Sigmoid colon (tissue), 7 donors: ENCODE measurements at places on chromosomes 5 and 9.

DNA sequence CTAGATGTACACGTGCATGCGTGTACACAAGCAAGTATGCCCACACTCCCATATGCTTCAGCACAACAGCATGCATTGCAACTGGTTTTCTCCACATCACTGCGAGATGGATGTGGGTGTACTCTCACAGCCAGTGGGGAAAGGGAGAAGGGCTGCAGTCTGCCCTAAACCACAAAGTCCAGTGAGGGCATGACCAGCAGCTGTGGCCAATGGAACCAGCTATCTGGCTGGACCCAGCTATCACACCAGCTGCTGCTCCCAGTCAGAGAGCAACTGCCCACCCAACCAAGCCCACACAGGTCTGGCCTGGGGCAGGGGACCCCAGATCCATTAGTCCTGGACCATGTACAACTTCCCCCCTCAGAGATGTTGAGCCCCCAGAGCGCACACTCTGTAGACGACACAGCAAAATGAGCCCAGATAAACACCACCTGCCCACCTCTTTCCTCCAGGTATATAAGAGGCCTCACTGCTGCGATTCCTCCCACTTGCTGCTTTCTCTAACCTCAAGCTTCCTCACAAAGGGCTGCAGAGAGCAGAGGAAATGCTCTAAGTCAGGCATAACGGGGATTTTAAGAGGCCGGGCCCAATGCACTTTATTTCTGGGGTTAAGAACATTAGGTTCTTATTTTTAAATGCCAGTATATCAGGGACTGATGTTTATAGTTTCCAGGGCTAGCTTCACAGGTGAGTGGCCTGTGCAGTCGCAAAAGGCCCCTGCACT, 39.0 kb downstream of the SHB start:
- no peak for DNase-seq

DNA sequence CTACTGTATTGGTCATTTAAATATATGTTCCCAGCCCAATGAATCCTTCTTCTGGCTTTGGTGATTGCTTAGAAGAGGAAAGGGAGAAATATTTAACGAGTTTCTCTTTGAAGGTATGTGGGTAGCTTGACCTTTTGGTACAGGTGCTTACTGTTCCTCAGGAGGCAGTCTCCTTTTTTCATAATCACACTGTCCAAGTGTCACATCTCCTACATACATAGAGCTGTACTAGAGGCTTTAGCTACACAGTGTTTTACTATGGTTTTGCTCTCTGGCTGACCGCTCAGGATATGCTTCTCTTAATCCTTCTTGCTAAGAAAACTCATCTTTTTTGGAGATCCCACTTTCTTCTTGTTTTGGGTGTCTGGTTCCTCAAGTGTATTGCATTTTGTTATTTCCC, 6.9 kb downstream of the ERBIN start:
- DNase-seq: no peak

DNA sequence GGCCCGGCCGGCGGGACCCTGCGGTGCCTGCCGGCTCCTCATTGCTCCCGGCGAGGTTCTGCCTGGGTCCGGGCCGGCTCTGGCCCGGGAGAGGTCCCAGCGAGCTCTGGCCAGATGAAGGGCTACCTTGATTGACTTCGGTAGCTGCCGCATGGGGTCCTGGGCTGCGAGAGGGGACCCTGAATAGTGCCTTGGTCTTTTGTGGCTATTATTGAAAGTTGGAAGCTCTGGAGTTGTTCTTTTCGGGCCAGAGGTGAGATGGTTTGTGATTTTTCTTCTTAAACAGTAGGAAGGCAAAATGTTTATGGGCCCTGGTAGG, 635 bp downstream of the NAA35 start:
- no peak for DNase-seq

DNA sequence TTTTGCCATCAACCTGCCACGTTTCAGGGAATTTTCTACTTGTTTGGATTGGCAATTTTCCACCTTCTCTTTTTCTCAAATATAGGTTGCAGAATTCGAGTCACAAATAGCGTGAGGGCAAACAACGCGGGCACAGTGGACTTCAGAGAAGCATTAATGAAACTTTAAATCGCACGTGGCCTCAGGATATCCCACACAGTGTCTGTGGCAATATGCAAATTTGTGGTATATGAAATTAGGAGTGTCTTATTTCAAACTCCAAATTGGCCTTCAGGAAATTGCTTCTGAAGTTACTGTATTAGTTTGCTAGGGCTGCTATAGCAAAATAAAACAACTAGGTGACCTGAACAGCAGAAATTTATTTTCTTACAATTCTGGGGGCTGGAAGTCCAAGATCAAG, 91.2 kb downstream of the MTRR start:
- no peak for DNase-seq

DNA sequence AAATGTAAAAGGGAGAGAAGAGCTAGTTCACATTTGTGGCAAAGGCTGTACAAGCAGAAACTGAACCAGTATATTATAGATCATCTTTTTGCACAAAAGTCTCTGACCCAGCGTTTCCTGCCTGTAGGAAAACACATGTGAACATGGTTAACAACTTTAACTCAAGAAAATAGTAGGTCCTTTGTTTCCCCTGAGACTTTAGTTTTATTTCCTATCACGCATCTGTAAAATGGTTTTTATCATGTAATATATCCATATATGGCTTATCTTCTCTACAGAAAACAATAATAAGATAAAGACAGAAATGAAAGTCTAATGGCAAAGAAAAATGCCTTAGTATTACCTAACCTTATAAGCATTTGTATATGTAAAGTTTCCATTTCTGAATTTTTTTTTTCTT, 2.7 kb downstream of the KIF3A start:
- no peak for DNase-seq

GRCh38 chr5:165370794-165371193, 1865.4 kb downstream of the MAT2B start:
- DNase-seq: no peak

- no peak for DNase-seq
Observed at GRCh38 chr5:89211836-89212235, 328.9 kb upstream of the MEF2C start.

- no peak for DNase-seq
Observed at GRCh38 chr9:132547052-132547431, 35.4 kb upstream of the BARHL1 start.

DNA sequence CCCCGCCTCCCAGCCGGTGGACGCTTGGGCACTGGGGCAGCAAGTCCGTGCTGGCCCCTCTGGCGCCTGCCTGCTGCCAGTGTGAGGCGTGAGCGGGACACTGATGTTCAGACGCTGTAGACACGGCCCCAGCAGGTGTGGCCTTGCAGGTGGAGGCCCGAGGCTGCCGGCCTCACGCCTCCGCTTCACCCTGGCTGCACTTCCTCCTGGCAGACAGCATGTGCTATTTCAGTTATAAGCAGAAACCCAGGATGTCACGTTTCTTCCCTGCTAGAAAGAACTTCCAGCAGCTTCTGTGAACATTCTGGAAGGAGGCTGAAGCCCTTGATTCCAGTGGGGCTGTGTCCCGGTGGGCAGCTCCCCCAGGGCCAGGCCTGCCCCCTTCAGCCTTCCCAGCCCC, 114.8 kb upstream of the FCN2 start:
- no peak for DNase-seq

DNA sequence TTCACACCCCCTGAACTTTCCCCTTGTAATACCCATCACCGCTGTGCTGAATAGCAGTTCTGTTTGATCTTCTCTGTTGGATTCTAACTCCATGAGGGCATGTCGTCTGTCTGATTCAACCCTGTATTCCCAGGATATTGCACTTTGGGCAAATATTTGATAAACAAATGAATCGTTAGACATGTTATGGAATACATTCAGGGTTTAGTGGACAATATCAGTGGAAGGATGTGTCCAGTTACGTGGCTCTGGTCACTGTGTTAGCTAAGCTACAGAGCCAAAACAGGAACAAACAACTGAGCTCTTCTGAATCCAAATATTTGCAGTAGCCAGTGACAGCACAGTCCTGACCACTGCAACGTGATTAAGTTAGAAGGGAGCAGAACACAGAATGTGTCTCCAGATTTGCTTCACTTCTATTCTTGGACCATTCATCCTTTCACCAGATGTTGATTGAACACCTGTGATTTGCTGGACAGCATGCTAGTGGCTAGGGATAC, 13.2 kb downstream of the ANGPTL2 start:
- DNase-seq: no peak

DNA sequence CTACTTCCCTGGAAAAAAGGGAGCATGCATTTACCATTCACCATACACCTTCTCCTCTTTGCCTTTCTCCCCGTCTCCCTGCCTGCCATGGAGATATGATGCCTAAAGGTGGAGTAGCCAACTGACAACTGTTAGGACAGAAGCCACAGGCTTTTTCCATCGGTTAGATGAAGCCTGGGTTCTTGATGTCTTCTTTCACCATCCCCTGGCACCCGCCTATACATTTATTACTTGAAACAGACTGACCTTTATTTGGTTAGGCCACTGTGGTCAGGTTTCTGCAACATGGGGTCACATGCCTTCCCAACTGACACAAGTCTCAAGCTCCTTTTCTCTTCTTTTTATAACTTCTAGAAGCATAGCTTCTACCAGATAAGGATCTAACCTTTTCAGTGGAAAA, 7.1 kb downstream of the LCP2 start:
- DNase-seq: no peak

- no peak for DNase-seq
Observed at GRCh38 chr5:148491015-148491792, 107.4 kb downstream of the FBXO38 start.

GRCh38 chr9:16248822-16249221, 621.6 kb downstream of the BNC2 start:
- DNase-seq: no peak

DNA sequence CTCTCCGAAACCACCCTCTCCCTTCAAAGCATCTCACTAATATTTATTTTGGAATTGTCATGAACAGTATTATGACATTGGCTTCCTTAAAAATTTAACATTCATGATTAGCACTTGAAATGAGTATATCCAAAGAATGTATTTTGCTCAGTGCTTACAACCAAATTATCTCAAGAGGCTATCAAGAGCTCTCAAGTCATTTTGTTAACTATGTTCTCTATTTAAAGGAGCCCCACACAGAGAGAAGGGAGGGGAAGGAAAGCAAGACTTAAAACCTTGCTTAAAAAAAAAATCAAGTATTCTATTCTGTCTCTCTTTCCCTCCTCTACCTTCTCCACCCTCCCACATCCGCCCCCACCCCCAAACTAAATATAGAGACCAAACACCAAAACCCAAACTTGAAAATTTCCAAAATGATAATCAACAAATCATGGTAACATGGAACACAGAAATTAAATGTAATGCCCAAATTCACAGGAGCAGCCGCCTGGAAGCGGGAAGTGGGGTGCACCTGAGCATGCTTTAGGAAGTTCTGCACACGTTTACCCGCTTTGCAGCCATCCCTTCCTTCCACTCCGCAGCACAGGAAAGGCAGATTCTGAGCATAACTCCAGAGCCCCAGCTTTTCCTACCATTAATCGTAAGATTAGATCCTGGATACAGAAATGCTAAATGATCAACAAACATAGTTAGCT, 66.9 kb downstream of the EBF1 start:
- DNase-seq: no peak

DNA sequence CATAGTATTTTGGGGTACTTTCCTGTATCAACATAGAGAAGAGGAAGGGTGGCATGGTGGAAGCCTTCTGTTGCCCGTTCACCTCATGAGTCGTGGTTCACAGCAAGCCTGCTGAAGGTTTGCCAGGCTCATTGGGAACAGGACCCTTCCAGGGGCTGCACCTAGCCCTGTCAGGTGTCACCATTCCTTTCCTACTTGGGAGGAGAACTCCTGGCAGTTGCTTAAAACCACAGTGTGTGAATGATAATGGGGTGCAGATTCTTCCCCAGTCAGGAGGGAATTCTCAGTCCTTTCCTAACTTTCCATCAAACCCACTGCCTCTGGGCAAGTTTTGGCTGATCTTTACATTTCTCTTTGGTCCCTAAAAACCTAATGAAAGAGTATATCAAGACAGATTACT, 99.4 kb upstream of the CTNND2 start:
- no peak for DNase-seq

DNA sequence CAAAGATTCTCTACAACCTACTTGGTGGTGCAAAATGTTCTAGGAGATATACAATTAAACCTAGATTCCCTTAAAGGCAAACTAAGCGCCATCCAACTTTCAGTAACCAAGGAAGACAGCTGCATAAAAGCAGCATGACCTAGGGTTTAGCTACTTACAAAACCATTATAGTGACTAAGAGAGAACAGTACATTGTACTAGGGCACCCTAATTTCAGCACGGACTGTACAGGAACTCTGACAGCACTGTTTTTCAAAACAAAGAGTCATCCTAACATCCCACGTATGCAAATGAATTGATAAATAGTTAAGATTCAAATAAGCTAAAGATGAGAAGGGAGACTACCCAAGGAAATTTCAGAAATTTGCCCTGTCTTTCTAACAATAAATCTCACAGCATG, 30.0 kb downstream of the STRBP start:
- no peak for DNase-seq

- no peak for DNase-seq
Observed at GRCh38 chr9:124132671-124133147, 121.1 kb downstream of the LHX2 start.

- DNase-seq: no peak
Observed at GRCh38 chr9:91582181-91582580, 158.5 kb upstream of the NFIL3 start.

DNA sequence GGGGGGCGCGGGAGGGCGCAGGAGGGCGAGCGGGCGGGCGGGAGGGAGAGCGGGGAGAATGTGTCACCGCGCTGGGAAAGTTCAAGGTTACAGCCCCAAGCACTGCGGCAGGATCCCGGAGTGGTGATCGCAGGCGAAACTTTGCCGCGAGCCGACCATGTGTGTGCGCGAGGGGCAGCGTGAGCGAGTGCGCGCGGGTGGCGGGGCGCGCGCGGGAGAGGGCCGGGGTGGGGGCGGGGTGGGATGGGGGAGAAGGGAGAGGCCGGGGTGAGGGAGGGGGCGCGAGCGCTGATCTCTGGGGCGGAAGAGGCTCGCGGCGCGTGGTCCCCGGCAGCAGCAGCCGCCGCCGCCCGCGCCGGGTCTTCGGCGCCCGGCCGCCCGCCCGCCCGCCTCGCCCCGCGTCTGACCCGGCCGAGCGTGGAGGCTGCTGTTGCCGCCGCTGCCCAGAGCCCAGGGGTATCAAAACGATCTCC, at the start of gene NFIB:
NFIB (minus strand) TSS at position 191 of the 473 bp plus-strand sequence. CDS start 630 bp downstream, outside the sequence.
- peak; percentile 81 for DNase-seq

DNA sequence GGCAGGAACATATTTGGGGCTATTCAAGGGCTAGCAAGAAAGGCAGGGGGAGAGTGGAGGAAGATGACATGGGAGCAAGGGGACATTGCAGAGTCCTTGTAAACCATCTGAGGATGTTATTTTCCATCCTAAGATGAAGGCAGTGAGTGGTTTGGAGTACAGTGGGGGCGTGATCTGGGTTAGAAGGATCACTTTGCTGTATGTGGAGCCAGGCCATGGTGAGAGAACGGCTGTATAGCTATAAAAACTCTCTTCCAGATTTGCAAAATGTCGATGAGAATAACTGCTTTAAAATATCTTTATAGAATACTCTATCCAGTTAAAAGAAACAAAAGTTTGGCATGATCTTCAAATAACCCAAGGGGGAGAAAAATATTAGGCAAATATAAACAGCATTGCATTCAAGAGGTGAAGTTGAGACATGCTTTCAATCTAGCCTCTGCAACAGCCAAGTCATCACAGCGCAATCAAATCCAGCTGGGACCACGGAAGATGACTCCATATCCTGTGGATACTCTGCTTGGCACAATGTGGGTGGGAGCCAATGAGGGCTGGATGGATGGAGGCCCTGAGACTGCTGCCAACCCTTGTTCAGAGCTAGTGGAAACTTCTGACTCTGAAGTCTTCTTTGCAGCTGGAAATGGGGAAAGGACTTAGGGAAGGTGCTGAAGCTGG, 111.5 kb upstream of the BASP1 start:
- no peak for DNase-seq

GRCh38 chr9:132409828-132410528, at the start of gene CFAP77:
TSS of gene CFAP77 (plus strand) at chr9:132410211. CDS start at chr9:132410272, 61 bp downstream.
- DNase-seq: peak; percentile 65
